CD4-positive, alpha-beta memory T cell (primary cell): ENCODE measurements at places on chromosomes 12 and 14. TPM values are rescaled to one million over a fixed set of nuclear protein-coding genes. Genes with fewer than 3 reads are reported as not detected.

GRCh38 chr14:68843471-68844209 lies 50.8 kb upstream of the ZFP36L1 start:
- DNase-seq: peak; percentile 61

AICDA gene
- polyA plus RNA-seq: not detected

GRCh38 chr12:18103624-18104023 lies 13.6 kb upstream of the RERGL start:
- DNase-seq: no peak

DNA sequence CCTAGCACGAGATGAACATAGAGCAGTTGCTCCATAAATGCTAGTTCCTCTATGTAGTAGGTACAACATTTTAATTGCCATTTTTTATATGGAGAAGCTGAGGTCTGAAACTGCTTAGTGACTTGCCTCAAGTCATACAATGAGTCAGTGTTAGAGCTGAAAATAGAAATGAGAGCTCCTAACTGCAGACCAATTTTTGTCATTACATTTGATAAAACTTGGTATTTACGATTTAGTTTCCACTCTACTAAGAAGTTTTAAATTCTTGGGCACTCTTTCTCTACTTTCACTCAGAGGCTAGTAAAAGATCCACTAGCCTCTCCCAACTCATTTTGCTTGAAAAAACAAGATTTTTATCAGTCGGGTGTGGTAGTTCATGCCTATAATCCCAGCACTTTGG lies 8.1 kb upstream of the TMED10 start:
- no peak for DNase-seq

HOTAIR gene
- polyA plus RNA-seq: not detected

DNA sequence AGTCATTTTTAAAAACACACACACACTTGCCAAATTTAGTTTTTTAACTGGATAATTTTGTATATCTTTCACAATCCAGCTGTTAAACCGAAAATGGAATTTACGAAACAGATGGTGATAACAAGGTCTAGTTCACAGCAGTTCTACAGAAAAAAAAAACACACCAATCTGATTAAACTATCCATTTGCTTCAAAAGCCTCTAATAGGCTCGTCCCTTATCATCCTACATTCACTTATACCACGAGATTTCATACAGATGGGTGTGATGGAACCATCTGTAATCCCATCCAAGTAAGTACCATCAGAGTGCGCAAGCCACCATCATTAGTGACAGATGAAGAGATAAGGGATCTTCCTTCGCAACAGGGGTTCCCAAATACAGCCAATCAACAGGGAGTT lies 20.1 kb downstream of the GCH1 start:
- no peak for DNase-seq

- no peak for DNase-seq
These were observed 35.2 kb downstream of the TDG start for GRCh38 chr12:104000807-104001434.

- no peak for DNase-seq
These were observed at the start of gene BEST3 for GRCh38 chr12:69698769-69699540. BEST3 (minus strand) TSS chr12:69699303; CDS start chr12:69697798, 1,505 bp downstream.

GRCh38 chr12:19287302-19287701 lies 152.0 kb upstream of the AEBP2 start:
- no peak for DNase-seq

GRCh38 chr12:10243818-10244520 lies 31.3 kb downstream of the GABARAPL1 start:
- no peak for DNase-seq

- DNase-seq: no peak
These were observed 817 bp downstream of the STXBP6 start for GRCh38 chr14:25049093-25049567.

- no peak for DNase-seq
These were observed 219.1 kb upstream of the NPAS3 start for GRCh38 chr14:32719601-32720000.

SOAT2 gene
- 0.85 TPM for polyA plus RNA-seq

ACOT4 gene
- 5.1 TPM for polyA plus RNA-seq

GRCh38 chr12:29043069-29043468 lies 106.0 kb upstream of the FAR2 start:
- no peak for DNase-seq

DNA sequence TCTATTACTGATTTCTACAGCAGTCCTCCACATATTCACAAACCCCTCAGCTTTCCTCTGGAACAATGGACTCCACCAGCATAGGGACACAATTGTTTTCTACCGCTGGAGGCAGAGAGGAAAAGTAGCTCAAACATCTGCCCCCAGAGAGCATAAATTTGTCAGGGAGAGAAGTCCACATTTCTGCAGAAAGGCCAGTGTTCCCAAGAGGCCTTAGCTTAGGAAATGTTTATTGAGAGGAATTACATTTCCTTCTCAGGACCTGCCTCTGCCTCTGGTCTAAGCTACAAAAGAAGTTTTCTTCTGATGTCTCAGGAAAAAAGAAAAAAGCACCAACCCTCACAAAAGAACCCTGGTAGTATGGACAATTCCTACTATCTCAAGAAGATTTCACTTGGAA lies 217.8 kb upstream of the BMP4 start:
- DNase-seq: no peak

DNA sequence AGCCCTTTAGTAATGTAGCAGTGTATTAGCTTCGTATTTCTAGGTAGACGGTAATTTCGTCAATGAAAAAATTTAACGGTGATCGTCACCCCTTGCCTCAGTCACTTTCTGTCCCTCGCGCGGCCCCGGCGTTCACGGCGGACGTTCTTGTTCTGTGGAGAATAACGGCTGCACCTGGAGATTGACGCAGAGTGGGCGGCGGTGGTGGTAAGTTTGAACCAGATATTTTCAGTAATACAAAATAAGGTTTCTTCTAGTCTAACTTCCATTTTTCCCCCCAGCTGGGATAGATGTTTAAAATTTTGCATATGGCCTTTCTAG lies 341 bp downstream of the ZNF10 start:
- DNase-seq: no peak

WSCD2 gene
- polyA plus RNA-seq: not detected

ANKRD33 gene
- polyA plus RNA-seq: not detected

DNA sequence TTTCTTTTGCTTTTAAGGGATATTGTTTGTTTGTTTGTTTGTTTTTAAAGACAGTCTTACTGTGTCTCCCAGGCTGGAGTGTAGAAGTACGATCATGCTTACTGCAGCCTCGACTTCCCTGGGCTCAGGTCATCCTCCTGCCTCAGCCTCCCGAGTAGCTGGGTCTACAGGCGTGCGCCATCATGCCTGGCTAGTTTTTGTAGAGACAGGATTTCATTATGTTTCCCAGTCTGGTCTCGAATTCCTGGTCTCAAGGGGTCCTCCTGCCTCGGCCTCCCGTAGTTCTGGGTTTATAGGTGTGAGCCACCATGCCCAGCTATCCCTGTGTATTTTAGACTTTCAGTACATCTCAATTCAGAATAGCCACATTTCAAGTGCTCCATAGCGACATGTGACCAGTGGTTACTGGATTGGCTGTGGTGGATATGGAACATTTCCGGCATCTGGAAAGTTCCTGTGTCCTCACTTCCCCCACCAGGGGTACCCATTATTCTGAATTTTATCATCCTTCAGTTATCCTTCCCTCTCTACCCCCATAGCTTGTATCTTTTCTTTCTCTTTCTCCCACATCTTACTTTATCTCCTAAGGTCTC lies 61.1 kb downstream of the HRK start:
- DNase-seq: no peak

FOXG1 gene
- polyA plus RNA-seq: not detected

DNA sequence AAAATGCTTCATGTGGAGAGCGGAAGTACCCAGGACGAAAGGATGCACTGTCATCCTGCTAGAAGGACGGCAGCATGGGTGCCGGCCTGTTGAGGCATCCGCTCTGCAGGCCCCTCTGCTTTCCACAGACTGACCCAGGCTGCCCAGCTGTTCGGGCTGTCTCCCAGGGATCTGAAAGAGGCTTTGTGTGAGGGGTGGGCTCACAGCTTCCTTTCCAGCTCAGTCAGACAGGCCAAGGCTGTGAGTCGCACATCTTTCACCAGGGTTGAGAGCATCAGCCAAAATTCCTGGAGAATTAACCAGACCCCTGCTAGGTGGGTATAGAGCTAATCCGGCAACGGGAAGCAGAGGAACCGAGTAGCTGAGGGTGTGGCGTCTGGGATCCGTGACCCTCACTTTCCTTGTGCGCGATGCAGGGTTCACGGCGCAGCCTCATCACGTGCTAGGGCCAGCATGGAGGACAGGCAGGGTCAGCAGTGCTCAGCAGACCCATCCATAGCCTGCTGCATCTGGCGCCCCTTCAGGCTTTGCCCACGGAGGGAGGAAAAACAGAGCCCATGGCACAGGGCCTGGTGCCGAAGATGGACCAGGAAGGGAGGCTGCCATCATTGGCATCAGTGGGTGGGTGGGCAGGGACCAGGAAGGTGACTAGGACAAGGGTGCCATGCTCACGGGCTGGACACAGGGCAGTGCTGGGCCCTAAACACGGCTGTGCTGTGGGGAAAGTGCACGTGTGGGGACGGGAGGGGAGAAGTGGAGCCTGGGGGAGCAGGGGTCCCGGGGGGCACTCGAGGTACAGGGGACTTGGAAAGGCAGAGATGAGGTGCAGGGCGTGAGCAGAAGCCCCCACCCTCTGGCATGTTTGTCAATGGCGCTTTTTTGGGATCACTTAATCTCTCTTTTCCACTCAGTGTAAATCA lies 9.2 kb upstream of the SIVA1 start:
- DNase-seq: no peak

SLC39A5 gene
- not detected for polyA plus RNA-seq

- DNase-seq: no peak
These were observed 650.3 kb upstream of the ALG10B start for GRCh38 chr12:37666069-37666781.

DNA sequence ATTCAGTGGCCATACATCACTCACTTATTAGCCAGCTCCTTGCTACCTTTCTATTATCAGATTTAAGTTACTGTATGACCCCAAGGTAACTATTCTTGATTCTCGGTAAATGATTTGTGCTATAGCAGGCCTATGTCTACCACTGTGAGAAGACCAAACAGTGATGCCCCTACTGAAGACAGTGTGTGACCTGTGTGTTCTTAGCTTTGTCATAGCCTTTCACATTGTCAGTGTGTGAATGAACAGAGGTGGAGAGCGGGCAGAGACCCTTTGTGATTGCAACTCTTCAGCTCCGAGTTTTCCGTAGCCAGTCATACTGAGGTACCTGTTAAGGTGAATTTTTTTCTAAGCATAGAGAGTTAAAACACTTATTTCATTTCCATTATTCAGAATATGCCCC lies 294.0 kb downstream of the LRFN5 start:
- DNase-seq: no peak

DNA sequence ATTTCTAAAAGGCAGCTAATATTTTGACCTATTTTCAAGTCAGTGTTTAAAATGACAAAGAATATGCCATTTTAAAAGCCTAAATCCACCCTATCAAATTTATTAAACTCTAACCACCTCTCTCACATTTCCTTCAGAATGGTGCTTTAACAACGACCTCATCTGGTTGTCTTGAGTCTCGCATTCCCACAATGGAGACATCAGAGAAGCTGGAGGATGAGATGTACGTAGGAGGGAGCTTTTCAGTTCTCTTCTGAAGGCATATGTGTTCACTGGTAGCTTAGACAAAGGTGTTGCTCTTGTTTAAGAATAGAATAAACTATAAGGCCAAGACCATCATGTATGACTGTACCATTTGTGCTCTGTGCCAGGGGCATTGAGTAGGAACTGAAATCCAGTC lies 82.9 kb downstream of the BCL2L14 start:
- DNase-seq: no peak

DNA sequence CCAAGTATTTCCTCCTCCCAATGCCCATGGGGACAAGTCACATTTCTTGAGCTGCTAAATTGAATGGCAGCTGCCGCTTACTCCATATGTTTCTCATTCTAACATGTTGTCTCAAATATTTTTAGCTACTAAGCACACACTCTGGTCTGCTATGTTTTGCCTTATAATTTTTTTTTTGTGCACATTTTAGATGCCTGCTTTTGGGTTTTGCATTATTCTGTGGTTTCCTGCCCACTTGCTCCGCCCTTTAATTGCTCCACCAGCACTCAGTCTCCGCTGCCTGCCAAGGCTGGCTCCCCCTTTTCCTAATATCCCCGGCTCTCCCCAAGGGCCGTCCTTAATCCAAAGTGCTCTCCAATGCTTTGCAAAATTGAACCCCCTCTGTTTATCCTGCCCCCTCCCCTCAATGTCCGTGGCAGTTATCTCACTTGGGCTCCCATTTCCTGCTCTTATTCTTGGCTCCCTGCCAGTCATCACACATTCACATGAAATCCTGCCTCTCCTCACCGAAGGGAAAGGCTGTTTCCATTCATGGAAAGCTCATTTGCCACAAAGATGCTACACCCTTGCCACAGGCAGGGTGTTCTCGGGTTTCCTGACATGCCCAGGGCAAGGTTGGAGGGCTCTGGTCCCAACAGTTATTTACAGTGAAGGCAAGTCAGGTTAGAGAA lies 79.4 kb downstream of the C12orf75 start:
- DNase-seq: peak; percentile 5

KIAA0586 gene
- 24.8 TPM for polyA plus RNA-seq

DNA sequence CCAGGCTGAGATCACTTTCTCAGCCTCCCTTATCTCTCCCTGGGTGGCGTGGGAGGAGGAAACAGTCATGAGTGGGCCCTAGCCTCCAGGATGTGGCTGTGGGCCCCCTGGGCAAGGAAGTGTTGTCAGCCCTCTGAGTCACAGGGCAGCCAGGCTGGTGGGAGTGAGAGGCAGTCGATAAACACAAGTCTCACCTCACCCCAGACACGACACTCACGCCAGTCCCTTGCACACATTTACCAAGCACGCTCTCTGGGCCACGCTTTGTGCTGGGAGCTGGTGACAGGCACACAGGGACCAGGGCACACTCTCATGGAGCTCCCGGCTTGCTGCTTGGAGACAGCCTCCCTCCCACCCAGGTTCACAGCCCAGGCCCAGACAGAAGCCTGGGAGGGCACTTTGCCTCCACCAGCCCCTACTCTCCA lies 1.9 kb upstream of the KRT79 start:
- no peak for DNase-seq

ANO2 gene
- not detected for polyA plus RNA-seq

DNA sequence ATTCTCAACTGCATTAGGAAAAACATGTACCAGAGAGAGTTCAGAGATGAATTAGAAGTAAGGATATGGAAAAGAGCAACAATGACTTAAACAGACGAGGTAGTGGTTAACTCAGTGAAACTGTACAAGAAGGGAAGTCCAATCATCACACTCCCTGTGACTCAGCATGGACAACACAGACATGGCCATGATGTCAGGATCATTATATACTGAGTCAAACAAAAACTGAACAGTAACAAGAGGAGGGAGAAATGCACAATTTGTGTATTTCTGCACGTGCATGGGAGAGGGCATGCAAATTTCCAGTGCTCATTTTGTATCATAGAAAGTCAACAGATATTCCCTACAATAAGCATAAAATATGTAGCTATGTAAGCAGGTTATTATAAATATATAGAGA lies 1037.8 kb downstream of the BCL11B start:
- no peak for DNase-seq

DIABLO gene
- polyA plus RNA-seq: 62.0 TPM

SLC17A8 gene
- polyA plus RNA-seq: not detected

GRCh38 chr14:24441485-24441884 lies 1.1 kb downstream of the SDR39U1 start:
- DNase-seq: no peak

POLR3B gene
- 7.1 TPM for polyA plus RNA-seq
